ENCODE measurements at places on chromosomes 7 and 10.
A peak's percentile ranks its signal among the peaks of the same experiment; 100 is the strongest.

GRCh38 chr7:18317941-18318340 is 177.6 kb upstream of the HDAC9 start:
- peaks cover 16% of the 10 kb centered on the region for H3K4me1 ChIP-seq
- no peak overlapping the region for H3K27ac ChIP-seq
- no peak for DNase-seq
- H3K36me3 ChIP-seq = no peaks in the 10 kb centered on the region

DNA sequence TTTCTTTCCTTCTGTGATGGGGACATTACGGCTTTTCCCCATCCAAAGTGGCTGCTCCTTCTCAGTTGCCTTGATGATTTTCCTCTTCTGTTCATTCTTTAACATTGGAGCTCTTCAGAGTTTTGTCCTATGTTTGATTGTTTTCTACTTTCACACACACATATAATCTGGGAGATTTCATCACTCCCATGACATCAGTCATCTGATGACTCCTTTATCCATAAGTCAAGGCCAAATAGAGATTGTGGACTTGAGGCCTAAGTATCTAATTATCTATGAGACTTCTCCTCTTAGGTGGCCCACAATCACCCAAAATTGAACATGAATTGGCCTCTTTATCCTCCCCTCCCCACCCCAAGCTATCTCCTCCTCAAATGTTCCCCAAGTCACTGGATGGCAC is 5.3 kb upstream of the COL1A2 start:
- H3K27ac ChIP-seq = no peak overlapping the region
- H3K4me1 ChIP-seq = no peaks in the 10 kb centered on the region
- H3K27me3 ChIP-seq = peaks cover 8% of the 10 kb centered on the region

- no peak overlapping the region for H3K27ac ChIP-seq
- H3K4me1 ChIP-seq = no peaks in the 10 kb centered on the region
- H3K4me3 ChIP-seq = no peak overlapping the region
- no peaks in the 10 kb centered on the region for H3K27me3 ChIP-seq
Measured at GRCh38 chr10:31152421-31153135, 120.9 kb upstream of the ZNF438 start.

GRCh38 chr7:10655031-10655430 is 318.6 kb upstream of the PHF14 start:
- no peaks in the 10 kb centered on the region for H3K4me1 ChIP-seq
- no peaks in the 10 kb centered on the region for H3K27me3 ChIP-seq
- no peak overlapping the region for H3K4me3 ChIP-seq

DNA sequence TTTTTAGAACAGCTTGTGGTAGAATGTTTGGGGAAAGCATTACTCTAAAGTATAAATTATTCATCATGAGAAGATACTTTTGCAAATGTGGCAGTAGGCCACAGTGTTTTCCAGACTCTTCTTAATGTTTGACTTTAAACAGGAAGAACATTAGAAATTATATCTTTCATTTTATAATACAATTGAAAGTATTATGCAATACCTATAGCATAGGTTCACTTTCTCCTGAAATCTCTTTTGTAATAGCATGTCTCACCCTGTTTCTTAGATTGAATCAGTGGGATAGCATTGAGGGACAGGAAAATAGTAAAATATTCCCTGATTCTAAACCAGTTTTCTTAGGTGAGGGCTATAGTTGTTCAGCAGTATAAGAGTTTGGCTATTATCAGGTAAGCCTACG is 23.1 kb downstream of the ANKIB1 start:
- H3K27ac ChIP-seq = no peak overlapping the region
- H3K4me3 ChIP-seq = no peak overlapping the region
- DNase-seq = no peak
- H3K4me1 ChIP-seq = no peaks in the 10 kb centered on the region
- no peaks in the 10 kb centered on the region for H3K27me3 ChIP-seq

DNA sequence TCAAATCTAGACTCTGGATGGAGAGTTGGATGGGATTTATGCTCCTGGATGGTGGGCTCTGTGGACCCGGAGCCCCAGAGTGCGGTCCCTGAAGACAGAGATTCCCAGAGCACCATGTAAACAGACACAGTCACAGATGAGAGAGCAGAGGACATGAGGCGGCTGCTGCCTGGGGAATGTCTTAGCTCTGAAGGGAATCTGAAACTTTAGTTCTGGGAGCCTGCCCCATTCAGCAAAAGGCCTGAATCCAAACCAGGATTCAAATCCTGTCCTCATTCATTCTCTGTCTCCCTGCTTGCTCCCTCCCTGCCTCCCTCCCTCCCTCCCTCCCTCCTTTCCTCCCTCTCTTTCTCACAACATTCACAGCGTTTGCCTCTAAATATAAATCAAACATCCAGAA is 49.5 kb upstream of the CALD1 start:
- H3K4me1 ChIP-seq = no peaks in the 10 kb centered on the region
- no peak overlapping the region for H3K27ac ChIP-seq
- H3K36me3 ChIP-seq = no peaks in the 10 kb centered on the region
- no peak for DNase-seq
- no peak overlapping the region for H3K4me3 ChIP-seq

- no peaks in the 10 kb centered on the region for H3K27me3 ChIP-seq
- H3K36me3 ChIP-seq = no peaks in the 10 kb centered on the region
- no peak for DNase-seq
- no peak overlapping the region for H3K27ac ChIP-seq
Measured at GRCh38 chr10:3357737-3358136, 185.2 kb upstream of the PITRM1 start.

DNA sequence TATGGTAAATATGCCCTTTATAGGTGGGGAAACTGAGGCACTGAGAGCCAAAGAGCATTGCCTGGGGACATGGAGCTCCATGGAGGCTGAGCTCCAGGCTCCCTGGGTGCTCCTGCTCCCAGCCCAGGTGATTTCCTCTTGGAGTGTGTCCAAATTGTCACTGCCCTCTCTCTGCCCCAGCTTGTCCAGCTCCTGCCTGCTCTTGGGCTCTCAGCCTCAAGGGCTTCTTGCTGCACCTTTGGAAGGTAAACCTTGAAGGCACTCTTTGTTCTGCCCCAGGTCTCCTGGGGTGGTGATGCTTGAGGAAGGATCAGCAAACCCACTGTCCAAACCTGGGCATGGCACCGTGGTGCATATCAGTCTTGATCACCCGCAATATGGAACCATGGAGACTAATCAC is 166.1 kb downstream of the RPS24 start:
- peaks cover 9% of the 10 kb centered on the region for H3K4me1 ChIP-seq
- no peaks in the 10 kb centered on the region for H3K27me3 ChIP-seq
- no peak overlapping the region for H3K4me3 ChIP-seq

- no peak for DNase-seq
- H3K27ac ChIP-seq = no peak overlapping the region
- H3K27me3 ChIP-seq = no peaks in the 10 kb centered on the region
- H3K4me1 ChIP-seq = no peaks in the 10 kb centered on the region
- H3K4me3 ChIP-seq = no peak overlapping the region
- peaks cover 10% of the 10 kb centered on the region for H3K36me3 ChIP-seq
Measured at GRCh38 chr7:121020249-121020988, 31.9 kb downstream of the CPED1 start.

GRCh38 chr7:41573862-41574261 is 129.0 kb downstream of the INHBA start:
- H3K27me3 ChIP-seq = no peaks in the 10 kb centered on the region
- no peak overlapping the region for H3K27ac ChIP-seq
- no peak for DNase-seq
- no peaks in the 10 kb centered on the region for H3K36me3 ChIP-seq
- H3K4me3 ChIP-seq = no peak overlapping the region

- H3K4me3 ChIP-seq = no peak overlapping the region
- H3K4me1 ChIP-seq = no peaks in the 10 kb centered on the region
- no peaks in the 10 kb centered on the region for H3K36me3 ChIP-seq
- no peak overlapping the region for H3K27ac ChIP-seq
- DNase-seq = no peak
Measured at GRCh38 chr7:34143402-34143801, 238.1 kb downstream of the BMPER start.

DNA sequence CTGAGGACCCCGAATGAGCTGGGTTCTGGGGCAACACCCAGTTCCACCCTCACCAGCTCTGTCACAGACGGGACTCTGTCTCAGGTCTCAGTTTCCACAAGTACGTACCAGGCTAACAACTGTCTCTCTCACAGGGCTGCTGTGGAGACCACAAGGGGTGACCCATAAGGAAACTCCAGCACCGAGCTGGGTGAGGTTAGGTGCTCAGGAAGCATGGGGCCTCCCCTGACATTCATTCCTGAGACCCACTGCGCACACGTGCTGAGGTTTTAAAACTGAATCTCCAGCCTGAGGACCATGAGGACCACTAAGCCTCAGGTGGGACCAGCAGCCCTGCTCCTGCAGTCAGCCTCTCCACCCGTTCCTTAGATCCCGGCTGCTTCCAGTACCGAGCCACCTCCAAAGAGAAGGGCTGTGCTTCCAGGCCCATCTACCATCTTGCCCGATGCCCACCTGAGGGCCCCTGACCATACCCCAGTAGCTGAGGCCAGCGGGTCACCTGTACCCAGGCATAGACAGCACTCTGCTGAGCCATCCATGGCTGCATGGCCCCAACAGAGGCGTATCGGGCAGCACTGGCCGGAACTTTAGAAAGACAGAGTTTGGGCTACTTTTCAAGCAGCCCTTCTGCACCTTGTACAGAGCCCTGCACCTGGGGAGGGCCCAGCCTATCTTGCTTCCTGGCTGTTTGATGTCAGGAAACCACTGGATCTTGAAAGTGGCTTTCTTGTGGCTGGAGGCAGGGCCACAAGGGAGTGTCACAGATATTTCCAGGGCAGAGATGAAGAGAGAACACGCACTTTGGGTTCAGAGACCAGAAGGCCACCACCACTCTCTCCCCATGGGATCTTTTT is 18.7 kb downstream of the HSPA12A start:
- H3K4me1 ChIP-seq = no peaks in the 10 kb centered on the region
- H3K4me3 ChIP-seq = no peak overlapping the region
- no peak for DNase-seq
- no peak overlapping the region for H3K27ac ChIP-seq

- no peaks in the 10 kb centered on the region for H3K27me3 ChIP-seq
- no peak overlapping the region for H3K4me3 ChIP-seq
- no peak for DNase-seq
- H3K4me1 ChIP-seq = peaks cover 46% of the 10 kb centered on the region
- H3K36me3 ChIP-seq = no peaks in the 10 kb centered on the region
- no peak overlapping the region for H3K27ac ChIP-seq
Measured at GRCh38 chr10:89388806-89389205, 3.6 kb upstream of the IFIT1 start.

GRCh38 chr7:150989456-150989855 is 1.4 kb upstream of the NOS3 start:
- no peak for DNase-seq
- no peak overlapping the region for H3K27ac ChIP-seq

DNA sequence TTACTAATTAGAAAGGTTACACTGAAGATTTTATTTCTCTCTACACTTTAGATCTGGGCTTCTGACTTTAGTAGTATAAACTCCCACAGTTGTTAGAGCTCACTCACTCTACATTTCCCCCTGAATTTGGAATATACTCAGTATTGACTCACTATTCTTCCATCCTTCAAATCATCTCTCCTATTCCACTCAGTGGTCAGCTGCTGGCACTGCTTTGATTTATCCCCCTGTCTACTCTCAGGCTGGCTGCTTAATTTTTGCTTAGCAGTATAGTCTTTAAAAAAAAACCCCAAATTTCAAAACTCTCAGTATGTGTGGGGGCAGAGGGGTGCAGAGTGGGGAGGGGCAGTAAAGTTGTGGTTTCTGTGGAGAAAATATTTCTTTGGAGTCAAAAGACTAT is 68.9 kb downstream of the CDK6 start:
- peaks cover 17% of the 10 kb centered on the region for H3K36me3 ChIP-seq
- peaks cover 19% of the 10 kb centered on the region for H3K4me1 ChIP-seq
- peak overlapping the region; percentile 60 for H3K27ac ChIP-seq
- no peak for DNase-seq
- no peak overlapping the region for H3K4me3 ChIP-seq

DNA sequence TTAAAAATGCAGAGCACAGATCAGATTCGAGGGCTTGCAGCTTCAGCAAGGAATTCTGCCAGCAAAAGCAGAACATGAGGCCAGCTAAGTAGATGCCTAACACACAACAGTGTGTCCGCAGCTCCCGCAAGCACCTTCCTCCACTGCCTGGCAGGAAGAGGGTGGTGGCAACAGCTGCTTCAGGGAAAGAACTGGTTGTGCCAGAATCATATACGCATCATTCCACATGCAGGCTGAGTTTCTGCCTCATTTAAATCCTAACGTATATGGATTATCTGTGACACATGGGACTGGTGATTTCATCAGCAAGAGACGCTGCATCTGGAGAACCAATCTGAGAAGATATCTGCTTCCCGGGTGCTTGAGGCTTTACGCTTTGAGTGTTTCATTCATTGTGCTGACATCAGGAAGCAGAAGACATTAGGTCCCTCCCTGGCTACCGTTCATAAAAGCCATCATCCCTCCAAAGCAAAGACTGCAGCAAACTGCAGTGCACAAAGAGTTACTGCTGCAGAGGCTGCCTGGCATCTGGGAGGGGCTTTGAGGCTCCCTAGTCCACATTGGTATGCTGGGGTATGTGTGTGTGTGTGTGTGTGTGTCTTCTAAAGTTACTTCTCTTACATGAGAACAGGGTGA is 78.8 kb downstream of the FAM13C start:
- no peaks in the 10 kb centered on the region for H3K4me1 ChIP-seq
- H3K27me3 ChIP-seq = no peaks in the 10 kb centered on the region
